ENCODE measurements at places on chromosomes 5 and 9.

DNA sequence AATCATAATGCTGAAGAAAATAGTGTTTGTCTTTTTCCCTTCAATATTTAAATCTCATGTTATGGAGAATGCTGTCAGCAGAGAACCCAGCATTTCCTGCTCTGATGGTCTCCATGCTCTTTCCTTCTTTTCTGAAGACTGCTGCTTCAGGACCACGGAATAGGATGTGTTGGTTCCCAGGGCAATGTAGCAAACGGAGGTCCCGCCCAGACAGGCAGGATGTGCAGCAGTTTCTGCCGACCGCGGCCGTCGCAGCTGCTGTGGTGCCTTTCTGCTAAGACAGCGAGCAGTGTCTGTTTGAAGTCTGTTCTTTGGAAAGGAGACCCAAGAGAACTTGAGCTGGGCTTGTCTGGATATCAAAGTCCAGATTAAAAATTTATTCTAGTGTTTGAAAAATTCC is 654.3 kb downstream of the CCDC171 start:
- DNase-seq = no peak

GRCh38 chr5:53674121-53674520 is 113.7 kb downstream of the NDUFS4 start:
- DNase-seq = no peak

- no peak for DNase-seq
Measured at GRCh38 chr5:84862132-84862531, 477.5 kb upstream of the EDIL3 start.

DNA sequence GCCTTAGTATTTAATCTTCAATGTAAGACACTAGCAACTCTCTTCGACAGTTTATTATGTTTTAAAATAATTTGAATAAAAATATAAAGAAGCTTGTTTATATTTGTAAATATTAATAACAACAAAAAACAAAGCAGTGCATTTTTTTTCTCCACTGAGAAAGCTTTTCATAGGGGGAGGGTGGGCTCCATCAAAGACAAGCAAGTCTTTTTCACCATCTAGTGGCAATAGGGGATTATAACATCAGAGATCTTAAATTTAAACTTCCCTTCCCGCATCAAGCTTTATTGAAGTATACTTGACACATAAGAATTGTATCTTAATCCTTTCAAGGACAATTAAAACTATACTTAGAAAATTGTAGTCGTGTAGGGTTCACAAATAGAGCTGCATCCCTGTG is 9.3 kb upstream of the OR13F1 start:
- no peak for DNase-seq

- no peak for DNase-seq
Measured at GRCh38 chr9:112446080-112446479, 40.5 kb upstream of the KIAA1958 start.

- no peak for DNase-seq
Measured at GRCh38 chr9:116941266-116941665, 254.2 kb downstream of the TRIM32 start.
